Stimulated activated CD8-positive, alpha-beta memory T cell treated with anti-CD3 and anti-CD28 coated beads, Interleukin-15, amount 100 ng/mL, for 1 hour (primary cell): ENCODE measurements at places on chromosomes 16 and 17.

GRCh38 chr17:41717408-41718286 is 5.5 kb downstream of the GAST start:
- no peak for DNase-seq

DNA sequence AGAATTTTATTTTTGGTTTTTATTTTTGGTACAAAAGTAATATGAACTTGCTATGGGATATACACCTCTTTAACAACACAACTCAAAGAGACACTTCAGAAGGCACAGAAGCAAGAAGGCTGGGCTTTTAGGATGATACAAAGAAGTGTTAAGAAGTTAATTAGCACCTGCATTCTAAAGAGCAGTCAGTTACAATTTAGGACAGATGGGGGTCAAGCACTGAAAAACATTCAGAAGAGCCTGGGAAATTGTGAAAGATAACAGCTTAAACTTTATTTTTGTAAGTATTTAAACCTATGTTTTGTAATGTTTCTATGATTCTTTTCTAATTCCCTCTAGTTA is 163.5 kb downstream of the CDH8 start:
- DNase-seq = no peak

- DNase-seq = no peak
Observed at GRCh38 chr17:27956601-27957445, 63.7 kb upstream of the LYRM9 start.

- DNase-seq = no peak
Observed at GRCh38 chr16:1884155-1884760, 12.3 kb upstream of the MEIOB start.

- DNase-seq = no peak
Observed at GRCh38 chr17:82300707-82301270, 16.6 kb downstream of the CD7 start.

- no peak for DNase-seq
Observed at GRCh38 chr16:5314377-5314776, 216.8 kb upstream of the EEF2KMT start.

DNA sequence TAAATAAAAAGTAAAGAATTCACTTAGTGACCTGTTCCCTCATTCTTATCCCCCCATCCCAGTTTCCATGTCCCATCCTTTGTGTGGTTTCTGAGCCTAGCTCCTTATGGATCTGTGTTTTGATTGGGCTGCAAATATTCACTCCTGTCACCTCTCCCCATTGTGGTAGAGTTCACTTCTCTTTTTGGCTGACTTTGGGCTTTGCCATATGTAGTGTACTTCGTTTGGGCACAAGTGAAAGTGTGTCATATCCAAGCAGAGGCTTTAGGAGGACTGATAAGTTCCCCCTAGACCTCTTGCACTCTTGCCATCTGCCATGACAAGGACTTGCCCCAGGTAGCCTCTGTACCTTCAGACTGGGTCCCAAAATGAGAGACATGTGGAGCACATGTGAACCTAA is 13.0 kb upstream of the DHRS7B start:
- no peak for DNase-seq
